ENCODE measurements at places on chromosomes 2 and 18.

DNA sequence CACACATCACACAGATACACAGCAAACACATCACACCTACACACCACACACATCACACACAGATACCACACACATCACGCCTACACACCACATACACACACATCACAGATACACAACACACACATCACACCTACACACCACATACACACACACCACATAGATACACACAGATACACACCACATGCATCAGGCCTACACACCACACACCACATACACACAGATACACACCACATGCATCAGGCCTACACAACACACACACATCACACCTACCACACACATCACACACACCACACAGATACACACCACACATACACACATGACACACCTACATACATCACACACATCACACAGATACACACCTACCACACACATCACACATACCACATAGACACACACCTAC, 158.8 kb downstream of the NDUFA10 start:
- no peak for DNase-seq

DNA sequence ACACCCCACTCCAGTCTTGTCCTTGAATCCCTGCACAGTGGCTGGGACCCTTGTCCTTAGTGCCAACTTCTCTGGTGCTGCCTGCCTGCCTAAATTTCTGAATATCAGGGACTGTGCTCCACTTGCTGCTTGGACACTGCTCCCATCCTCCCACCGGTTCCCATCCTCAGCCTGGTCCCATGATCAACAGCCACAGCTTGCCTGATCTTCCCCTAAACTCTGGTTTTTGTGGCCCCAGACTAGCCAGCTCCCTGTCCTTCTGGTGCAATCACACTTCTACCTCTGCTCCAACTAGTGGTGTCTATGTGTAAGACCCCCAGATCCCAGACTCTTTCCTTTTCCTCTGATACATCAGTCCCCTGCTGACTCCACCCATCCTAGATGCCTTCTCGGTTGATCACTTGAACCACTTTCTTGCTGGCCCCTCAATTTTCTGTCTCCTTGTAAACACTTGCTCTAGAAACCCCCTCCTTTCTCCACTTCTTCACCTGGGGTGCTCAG, 37.2 kb upstream of the POLE4 start:
- no peak for DNase-seq

DNA sequence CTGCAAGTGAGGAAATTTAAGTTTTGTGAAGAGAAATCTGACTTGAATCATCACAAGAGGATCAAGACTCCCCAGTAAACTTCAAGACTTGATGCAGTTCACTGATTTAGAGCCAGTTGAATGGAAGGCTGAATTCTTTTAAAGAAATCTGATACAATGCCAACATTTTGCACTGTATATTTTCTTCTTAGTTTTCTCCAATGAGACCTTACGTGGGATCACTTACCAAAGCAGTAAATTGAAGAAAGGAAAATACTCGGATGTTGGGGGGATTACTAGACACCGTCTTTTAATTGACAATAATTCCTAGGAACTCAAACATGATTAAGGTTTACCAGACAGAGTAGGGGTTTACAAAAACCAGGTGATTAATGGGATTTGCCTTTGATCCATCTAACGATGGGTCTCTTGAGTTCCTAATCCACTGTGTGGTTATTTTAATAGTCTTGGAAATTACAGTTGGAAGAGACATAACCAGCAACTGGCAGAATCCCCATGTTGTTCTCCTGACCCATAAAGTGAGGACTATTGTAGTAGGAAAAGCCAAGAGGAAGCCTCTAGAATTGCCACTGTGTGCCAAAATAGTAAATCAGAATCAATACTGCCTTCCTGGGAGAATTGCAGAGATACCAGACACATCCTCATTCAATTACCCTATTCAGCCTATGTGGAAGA, 354.5 kb downstream of the PID1 start:
- no peak for DNase-seq

GRCh38 chr2:200000444-200001163, 45.2 kb downstream of the MAIP1 start:
- DNase-seq, result no peak

- no peak for DNase-seq
These were observed 304.7 kb upstream of the HNMT start for GRCh38 chr2:137659616-137660015.

DNA sequence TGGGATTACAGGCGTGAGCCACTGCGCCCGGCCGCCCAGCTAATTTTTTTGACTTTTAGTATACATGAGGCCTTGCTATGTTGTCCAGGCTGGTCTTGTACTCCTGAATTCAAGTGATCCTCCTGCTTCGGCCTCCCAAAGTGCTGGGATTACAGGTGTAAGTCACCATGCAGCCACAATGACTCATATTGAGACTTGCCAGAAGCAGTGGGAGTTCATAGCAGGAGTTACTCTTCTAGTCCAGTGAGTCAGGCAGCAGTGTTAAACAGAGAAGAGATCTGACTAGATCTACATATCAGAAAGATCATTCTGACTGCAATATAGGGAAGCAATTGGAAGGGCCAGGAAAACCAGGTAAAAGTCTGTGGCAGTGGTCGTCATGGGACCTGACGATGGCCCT, 1.5 kb upstream of the FLACC1 start:
- DNase-seq, result peak; percentile 58

DNA sequence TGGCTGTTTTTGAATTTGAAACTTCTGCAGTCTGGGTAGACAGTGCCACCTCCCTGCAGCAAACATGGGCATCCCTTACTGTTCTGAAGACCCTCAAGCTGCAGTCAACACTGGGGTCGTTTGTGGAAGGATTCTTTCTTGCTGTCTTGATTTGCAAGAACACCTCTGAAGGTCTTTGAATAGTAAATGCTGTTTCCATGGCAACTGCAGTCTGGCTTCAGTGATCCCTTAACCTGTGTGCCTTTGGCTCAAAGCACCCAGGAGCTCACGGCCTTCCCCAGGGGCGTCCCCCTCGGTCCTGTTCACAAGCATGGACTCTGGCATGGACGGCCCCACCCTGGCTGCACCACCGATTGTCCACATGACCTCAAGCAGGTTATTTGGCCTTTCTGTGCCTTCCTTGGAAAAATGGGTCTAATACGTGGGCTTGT, 38.3 kb downstream of the LRRFIP1 start:
- DNase-seq, result no peak

DNA sequence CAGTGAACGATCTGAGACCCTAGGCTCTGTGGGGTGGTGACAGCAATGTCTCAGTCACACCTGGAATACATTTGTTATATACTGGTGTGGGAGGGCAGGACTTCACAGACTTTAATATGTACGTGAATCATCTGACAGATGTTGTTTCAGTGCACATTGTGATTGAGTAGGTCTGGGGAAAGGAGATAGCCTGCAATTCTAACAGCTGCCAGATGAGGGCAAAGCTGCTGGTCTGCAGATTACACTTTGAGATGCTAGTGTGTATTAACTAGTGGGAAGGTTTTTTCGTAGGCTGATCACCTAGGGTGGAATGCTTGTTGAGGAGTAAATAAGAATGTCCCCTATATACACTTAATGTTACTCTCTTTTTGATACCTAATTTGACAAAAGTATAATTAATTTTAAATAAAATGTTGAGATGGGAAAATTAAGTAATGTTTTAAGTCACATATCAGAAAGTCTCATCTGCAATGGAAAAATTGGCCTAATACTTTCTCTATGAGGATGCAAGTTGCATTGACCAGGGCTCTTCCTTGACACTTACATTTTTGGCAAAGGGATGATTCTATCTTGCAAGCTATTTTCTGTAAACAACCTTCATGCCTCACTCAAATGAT, 496.9 kb upstream of the HNMT start:
- no peak for DNase-seq

GRCh38 chr18:10067670-10068659, 154.1 kb downstream of the VAPA start:
- DNase-seq, result no peak

DNA sequence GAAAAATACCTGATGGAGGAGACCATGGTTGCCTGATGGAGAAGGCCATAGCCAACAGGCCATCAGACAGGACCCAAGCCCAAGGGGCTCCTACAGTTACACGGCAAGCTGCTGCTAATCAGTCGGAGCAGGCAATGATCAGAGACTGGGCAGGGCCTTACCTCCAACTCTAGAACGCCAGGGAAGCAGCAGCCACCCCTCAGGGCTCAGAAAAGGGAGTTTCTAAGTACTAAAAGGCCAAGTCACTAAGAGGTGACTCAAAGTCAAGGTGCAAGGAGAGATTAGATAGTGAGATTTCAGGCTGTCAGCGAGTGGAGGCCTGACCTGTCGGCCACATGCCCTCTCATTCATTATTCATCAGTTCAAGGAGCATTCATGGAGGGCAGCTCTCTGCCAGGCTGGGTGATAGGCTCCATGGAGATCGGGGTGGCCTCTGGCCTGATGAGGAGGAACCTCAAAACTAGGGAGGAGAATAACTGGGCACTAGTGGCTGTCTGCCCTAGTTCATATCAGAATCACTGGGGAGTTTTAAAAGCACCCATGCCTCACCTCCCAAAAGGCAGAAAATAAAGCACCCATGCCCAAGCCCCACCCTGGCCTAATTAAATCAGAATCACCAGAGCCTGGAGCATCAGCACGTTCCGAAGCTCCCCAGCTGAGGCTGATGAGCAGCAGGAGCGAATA, 3.6 kb downstream of the VIL1 start:
- no peak for DNase-seq

DNA sequence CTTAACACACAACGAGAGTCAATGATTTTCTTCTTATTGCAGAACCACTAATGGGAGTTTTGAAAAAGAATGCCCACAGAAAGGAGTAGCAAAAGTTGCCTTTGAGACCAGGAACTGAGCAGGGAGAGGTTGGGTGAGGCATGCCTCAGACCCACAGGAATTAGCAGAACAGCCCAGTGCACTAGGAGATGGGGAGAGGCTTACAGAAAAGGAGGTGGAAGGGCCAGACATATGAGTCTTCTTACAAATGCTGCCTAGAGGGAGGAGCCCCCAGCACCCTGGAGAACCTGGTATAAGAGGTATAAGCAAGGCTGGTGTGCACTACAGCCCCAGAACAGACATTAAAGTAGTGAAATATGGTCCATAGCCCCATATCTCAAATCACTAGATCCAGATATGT, 162.0 kb downstream of the DTNA start:
- no peak for DNase-seq

GRCh38 chr18:75551071-75551470, 123.6 kb upstream of the SMIM21 start:
- DNase-seq, result no peak

All from fibroblast of skin of left biceps (primary cell).